Activated T-helper 2 cell treated with anti-CD3 and anti-CD28 coated beads, Interferon-gamma antibody, Interleukin-2, Interleukin-4, amounts not matched to agents 10 μg/mL and 5 μg/mL and 100 μg/mL, durations not matched to agents 14 hours and 24 hours and 36 hours (primary cell): ENCODE measurements at places on chromosomes 2 and 18.

GRCh38 chr2:77484026-77484425, 38.1 kb downstream of the LRRTM4 start:
- DNase-seq, result no peak
- no peaks in the 10 kb centered on the region for H3K27me3 ChIP-seq
- no peaks in the 10 kb centered on the region for H3K36me3 ChIP-seq
- no peak overlapping the region for H3K27ac ChIP-seq
- no peak overlapping the region for H3K4me3 ChIP-seq

DNA sequence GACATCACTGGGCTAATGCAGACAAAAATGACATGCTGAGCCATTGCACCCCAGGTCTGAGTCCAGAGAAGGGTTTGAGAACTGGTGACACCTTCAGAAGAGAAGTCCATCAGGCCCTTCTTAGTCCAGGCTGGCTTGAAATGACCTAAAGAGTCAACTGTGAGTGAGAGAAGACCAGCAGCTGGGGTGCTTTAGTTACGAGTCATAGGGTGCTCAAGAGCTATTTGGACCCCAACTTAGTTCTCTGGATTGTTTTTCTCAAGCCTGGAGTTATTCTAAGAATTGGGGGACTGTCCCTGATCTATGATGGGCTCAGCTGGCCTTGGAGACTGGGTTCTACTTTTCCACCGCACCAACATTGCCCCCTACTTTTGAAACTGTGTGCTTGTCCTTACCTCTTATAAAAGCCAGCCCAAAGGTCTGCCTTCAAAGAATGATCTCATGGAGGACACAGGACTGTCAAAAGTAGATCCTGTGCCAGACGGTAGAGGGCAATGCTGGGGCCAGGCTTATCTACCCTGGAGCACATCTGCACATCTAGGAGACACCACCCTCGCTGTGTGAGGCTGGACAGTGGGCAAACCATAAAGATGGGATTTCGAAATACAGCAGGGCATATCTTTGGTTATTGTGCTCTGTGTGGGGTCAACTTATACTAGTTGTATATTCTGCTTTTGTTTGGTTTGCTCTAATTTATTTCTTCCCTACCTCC, 333.0 kb upstream of the SLC14A2 start:
- H3K4me1 ChIP-seq, result no peaks in the 10 kb centered on the region
- no peaks in the 10 kb centered on the region for H3K36me3 ChIP-seq
- DNase-seq, result no peak
- H3K27ac ChIP-seq, result no peak overlapping the region
- H3K27me3 ChIP-seq, result peaks cover 2% of the 10 kb centered on the region

DNA sequence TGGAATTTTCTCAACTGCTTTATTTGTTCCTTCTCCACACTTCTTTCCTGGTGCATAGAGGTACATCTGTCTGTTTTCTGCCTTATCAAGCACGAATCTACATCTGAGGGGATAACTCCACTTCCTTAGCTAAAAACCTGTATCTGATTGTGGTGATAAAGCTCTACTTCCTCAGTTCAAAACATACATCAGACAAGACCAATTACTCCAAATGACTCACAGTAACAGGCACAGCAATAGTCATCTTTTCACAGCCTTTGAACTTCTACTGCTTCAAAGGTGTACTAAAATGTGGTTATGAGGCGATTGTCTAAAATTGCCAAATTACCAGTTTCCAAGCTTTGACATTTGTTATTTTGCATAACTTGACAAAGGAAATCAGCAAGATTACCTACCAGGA, 803.6 kb upstream of the ZEB2 start:
- peak; percentile 9 for DNase-seq
- no peaks in the 10 kb centered on the region for H3K36me3 ChIP-seq
- peaks cover 26% of the 10 kb centered on the region for H3K27me3 ChIP-seq
- H3K27ac ChIP-seq, result peak overlapping the region; percentile 20
- no peak overlapping the region for H3K4me3 ChIP-seq

GRCh38 chr2:215998636-215999035, 14.7 kb downstream of the MREG start:
- peaks cover 18% of the 10 kb centered on the region for H3K4me1 ChIP-seq
- no peak overlapping the region for H3K4me3 ChIP-seq
- peaks cover 24% of the 10 kb centered on the region for H3K36me3 ChIP-seq
- no peak overlapping the region for H3K27ac ChIP-seq

DNA sequence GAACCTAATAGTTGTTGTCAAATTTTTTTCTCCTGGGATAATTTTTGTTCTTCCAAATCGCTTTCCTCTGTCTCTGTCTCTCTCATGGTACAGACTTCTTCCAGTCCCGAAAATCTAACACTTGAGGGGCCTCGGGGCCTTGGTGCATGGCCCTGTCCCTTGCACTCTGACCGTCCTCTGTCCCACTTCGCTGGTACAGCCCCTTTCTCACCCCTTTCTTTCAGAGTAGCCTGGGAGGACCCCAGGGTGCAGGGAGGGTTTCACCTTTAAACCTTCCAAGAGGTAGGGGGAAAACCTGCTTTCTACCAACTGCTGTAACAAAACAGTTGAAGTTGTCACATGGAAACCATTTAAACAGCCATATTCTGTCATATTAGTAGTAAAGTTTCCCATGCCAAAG, 22.2 kb upstream of the FAHD2A start:
- H3K27ac ChIP-seq, result no peak overlapping the region
- H3K4me3 ChIP-seq, result no peak overlapping the region
- no peaks in the 10 kb centered on the region for H3K36me3 ChIP-seq
- no peak for DNase-seq
- no peaks in the 10 kb centered on the region for H3K4me1 ChIP-seq

DNA sequence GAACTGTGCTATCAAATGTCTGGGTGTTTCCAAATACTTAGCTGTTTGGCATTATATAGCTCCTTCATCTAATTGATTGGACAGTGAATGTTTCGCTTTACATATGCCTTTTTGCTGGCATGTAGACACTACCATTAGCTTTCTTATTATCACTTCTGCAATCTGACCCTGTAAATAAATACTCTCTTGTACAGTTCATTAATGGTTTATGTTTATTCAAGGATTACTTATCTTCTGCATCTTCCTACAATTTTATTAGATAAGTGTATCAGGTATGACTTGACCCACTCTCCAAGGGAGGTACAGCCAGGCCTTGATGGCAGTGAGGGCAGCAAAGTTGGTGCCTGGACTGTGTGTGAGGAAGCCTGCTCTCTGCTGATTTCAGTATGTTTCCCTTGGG, 614.1 kb upstream of the SETBP1 start:
- H3K27ac ChIP-seq, result no peak overlapping the region
- H3K4me3 ChIP-seq, result no peak overlapping the region
- no peaks in the 10 kb centered on the region for H3K4me1 ChIP-seq
- DNase-seq, result no peak
- H3K27me3 ChIP-seq, result no peaks in the 10 kb centered on the region

GRCh38 chr2:210389856-210390255, 74.9 kb upstream of the MYL1 start:
- no peaks in the 10 kb centered on the region for H3K27me3 ChIP-seq
- no peaks in the 10 kb centered on the region for H3K4me1 ChIP-seq
- H3K36me3 ChIP-seq, result no peaks in the 10 kb centered on the region
- no peak for DNase-seq
- no peak overlapping the region for H3K4me3 ChIP-seq
- no peak overlapping the region for H3K27ac ChIP-seq

DNA sequence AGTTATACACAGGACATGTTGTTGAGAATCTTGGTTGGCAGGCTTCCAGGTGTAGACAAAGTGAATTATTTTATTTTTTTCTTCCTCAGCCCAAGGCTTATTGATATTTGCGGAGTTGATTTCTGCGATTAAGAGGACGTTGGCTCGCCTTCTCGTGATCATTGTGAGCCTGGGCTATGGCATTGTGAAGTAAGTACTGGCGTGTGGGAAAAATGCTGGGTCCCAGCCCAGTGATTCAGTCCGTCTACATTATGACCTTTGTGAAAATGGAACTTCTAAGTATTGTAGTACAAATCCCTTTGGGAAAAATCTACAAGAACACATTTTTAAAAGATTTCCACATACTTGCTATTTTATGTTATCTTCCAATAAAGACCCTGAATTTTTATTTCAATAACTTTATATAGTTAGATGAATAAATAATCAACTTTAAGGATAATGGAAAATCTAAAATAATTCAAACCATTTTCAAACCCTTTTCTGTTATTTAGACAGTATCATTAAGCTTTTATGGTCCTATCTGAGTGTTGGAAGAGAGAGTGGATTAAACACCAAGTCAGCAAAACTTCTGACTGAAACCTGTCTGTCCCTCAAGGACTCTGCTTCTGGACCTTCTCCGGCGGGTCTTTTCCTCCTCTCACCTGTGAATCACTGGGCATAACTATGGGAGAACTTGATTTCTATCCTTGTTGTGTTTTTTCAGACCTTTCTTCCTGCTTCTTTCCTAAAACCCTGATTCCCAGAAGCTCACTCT, 31.0 kb downstream of the TMEM87B start:
- H3K36me3 ChIP-seq, result peaks cover 84% of the 10 kb centered on the region
- H3K4me3 ChIP-seq, result no peak overlapping the region
- no peak overlapping the region for H3K27ac ChIP-seq
- no peaks in the 10 kb centered on the region for H3K4me1 ChIP-seq
- H3K27me3 ChIP-seq, result no peaks in the 10 kb centered on the region
- DNase-seq, result no peak

GRCh38 chr18:77379976-77380509, 130.4 kb downstream of the GALR1 start:
- H3K27me3 ChIP-seq, result peaks cover 14% of the 10 kb centered on the region
- H3K36me3 ChIP-seq, result no peaks in the 10 kb centered on the region
- no peak overlapping the region for H3K4me3 ChIP-seq
- no peak for DNase-seq
- no peak overlapping the region for H3K27ac ChIP-seq

DNA sequence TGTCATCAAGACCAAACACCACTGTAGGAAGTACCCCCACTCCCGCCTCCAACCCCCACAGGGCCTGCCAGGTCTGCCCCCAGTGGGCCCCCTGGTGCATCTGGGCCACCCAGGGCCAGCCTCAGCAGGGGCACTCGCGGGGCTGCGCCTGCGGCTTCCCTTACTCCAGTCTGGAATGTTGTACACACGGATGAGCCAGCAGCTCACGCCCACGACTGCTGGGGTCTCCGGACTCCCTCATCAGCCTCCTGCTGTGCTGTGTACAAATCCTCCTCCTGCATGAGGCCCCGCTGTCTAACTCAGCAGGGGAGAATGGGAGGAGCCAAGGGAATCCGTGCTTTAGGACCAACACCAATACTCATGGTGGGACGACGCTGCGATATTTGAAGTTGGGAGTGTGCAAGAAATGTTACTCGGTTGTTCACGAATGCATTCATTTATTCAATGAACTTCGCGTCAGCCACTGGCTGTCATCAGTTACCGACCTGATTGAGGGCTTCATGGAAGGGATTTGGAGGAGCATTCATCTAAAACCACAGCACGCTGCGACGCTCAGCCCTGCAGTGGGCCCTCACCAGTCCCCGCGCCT, 654 bp upstream of the ASB1 start:
- peak overlapping the region; percentile 79 for H3K4me3 ChIP-seq
- H3K36me3 ChIP-seq, result peaks cover 30% of the 10 kb centered on the region
- no peaks in the 10 kb centered on the region for H3K27me3 ChIP-seq
- H3K4me1 ChIP-seq, result peaks cover 22% of the 10 kb centered on the region
- DNase-seq, result no peak

- H3K4me3 ChIP-seq, result no peak overlapping the region
- no peak for DNase-seq
- peaks cover 3% of the 10 kb centered on the region for H3K4me1 ChIP-seq
Observed at GRCh38 chr18:56257205-56257604, 381.2 kb downstream of the TXNL1 start.

GRCh38 chr18:57989536-57989935, 54.5 kb upstream of the NEDD4L start:
- no peak overlapping the region for H3K27ac ChIP-seq
- DNase-seq, result no peak
- no peaks in the 10 kb centered on the region for H3K36me3 ChIP-seq
- no peak overlapping the region for H3K4me3 ChIP-seq

- no peak for DNase-seq
- no peaks in the 10 kb centered on the region for H3K27me3 ChIP-seq
- peaks cover 22% of the 10 kb centered on the region for H3K4me1 ChIP-seq
- H3K27ac ChIP-seq, result no peak overlapping the region
Observed at GRCh38 chr2:65033178-65033577, 23.0 kb upstream of the CEP68 start.

GRCh38 chr2:22360735-22361374, 1024.1 kb upstream of the KLHL29 start:
- H3K36me3 ChIP-seq, result no peaks in the 10 kb centered on the region
- H3K4me1 ChIP-seq, result no peaks in the 10 kb centered on the region
- no peak for DNase-seq
- no peak overlapping the region for H3K27ac ChIP-seq
- H3K4me3 ChIP-seq, result no peak overlapping the region

- H3K36me3 ChIP-seq, result no peaks in the 10 kb centered on the region
- H3K4me1 ChIP-seq, result peaks cover 12% of the 10 kb centered on the region
- peaks cover 6% of the 10 kb centered on the region for H3K27me3 ChIP-seq
- DNase-seq, result peak; percentile 12
Observed at GRCh38 chr2:206361407-206362045, 81.8 kb upstream of the ADAM23 start.

GRCh38 chr2:10035053-10035422, 8.3 kb upstream of the KLF11 start:
- no peaks in the 10 kb centered on the region for H3K4me1 ChIP-seq
- no peak overlapping the region for H3K27ac ChIP-seq
- no peaks in the 10 kb centered on the region for H3K36me3 ChIP-seq
- peaks cover 3% of the 10 kb centered on the region for H3K27me3 ChIP-seq

DNA sequence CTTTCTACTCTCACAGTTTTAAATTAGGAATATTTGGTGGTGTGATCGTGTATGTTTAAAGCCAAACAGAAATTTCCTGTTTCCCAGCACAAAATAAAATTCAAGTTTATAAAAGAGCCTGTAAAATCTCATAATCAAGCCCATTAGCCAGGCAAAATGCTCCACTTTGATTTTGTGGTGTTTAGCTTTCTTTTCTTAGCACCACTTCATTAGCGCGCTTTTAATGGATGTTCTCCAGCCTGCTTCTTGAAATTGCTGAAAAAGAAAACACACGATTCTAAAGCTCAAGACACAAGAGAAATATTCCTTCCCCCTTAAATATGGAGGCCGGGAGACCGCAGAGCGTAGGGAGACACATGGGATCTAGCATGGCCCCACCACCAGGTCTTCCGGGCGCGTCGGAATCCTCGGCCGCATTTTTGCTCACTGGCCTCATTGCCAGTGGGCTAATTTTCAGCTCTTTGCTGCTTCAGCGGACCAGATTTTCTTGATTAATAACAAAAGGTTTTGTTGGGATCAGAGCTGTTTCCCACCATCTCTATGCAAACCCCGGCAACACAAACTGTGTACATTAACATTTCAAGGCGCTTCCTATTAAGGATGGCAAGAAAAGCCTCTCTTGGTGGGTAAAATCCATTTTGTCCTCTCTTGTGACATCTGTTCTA, 40.4 kb upstream of the ID2 start:
- H3K27me3 ChIP-seq, result peaks cover 20% of the 10 kb centered on the region
- H3K27ac ChIP-seq, result no peak overlapping the region
- H3K4me1 ChIP-seq, result peaks cover 2% of the 10 kb centered on the region
- H3K36me3 ChIP-seq, result no peaks in the 10 kb centered on the region
- no peak for DNase-seq
